ENCODE measurements at places on chromosomes 1 and 21. TPM values are rescaled to one million over a fixed set of nuclear protein-coding genes. Genes with fewer than 3 reads are reported as not detected.

GRCh38 chr1:48744032-48744431 is 32.7 kb downstream of the BEND5 start:
- no peak for DNase-seq

DNA sequence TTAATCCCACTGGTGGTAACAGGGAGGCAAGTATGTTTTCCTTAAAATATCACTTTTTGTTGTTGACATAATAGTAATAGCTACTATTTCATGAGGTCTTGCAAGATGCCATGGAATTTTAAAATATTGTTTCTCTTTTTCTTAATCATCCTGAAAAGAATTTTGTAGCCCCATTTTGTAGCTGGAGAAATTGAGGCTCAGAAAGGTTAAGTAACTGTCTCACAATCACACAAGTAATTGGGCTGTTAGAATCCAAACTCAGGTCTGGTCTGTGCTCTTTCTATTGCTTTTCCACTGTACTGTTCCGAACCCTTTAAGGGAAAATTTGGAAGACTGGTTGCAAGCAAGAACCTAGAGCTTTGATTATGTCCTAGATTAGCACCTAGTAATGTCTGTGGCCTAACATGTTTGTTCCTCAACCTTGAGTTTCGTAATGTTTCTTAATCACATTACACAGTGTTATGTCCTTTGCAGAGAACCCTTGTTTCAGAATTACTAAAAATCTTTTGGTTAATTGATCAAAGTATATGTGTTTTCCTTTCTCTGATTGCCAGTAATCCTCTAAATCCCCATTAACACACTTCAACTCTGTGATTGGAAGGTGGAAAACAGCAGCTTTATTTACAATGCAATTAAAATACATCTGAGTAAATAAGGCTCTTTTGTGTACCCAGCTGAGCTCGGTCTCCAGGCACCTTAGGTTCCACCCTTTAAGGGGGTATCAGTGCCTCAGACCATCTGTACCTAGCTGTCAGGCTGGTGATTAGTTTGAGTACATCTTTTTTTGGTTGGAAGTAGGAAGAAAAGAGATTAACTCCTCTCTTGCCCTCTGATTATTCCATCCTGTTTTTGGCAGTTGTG is 10.4 kb downstream of the LRRC42 start:
- peak; percentile 10 for DNase-seq

DNA sequence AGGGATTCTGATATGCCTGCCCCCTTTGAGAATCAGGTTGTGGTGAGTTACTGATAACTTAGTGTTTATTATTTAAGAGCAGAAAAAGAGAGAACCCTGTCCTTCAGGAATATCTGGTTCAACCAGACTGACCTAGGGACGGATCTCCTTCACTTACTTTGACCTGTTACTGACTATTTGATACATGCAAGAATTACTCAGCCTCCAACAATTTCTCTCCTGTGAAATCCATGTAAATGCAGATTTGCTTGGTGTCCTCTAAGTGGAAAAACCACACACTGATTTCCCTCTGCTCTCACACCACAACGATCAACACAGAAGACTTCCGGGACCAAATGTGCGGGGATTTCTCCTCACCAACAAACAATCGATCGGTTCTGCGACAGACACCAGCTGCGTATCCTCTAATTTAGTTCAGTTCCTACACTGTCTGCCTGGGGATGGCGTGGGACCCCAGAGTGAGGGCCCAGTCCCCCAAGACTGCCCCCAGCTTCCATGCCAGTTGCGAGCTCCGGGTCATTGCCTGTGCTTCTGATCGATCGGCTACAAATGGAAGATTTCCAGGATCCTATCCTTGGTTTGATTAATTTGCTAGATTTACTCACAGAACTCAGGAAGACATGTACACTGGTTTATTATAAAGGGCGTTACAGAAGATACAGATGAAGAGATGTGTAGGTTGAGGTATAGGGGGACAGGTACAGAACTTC is 51.7 kb downstream of the BACE2 start:
- peak; percentile 96 for DNase-seq

- no peak for DNase-seq
These were observed 8.6 kb downstream of the ZNF281 start for GRCh38 chr1:200401263-200401662.

GRCh38 chr1:214445831-214446614 is 105.4 kb downstream of the PTPN14 start:
- DNase-seq, result no peak

- peak; percentile 20 for DNase-seq
These were observed 14.6 kb downstream of the OTUD7B start for GRCh38 chr1:149995927-149996326.

GRCh38 chr1:116288201-116288598 is 84.8 kb upstream of the ATP1A1 start:
- DNase-seq, result no peak

DNA sequence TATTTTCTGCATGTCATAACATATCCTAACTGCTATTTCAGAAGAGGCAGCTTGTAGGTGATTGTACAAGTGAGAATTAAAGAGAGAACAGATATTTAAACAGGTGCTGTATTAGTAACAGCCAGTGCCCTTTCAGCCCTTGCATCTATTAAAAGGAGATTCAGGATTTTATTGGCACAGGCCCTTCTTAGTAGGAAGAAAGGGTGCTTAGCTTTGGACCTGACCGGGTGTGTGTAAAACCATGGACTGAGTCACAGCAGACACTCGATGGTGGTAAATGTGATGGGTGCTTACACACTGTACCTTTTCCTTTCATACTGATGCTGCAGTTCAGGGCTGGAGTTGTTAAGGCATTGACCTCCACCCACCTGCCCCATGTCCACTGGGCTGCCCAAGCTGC is 12.7 kb upstream of the CD101 start:
- DNase-seq, result no peak

DNA sequence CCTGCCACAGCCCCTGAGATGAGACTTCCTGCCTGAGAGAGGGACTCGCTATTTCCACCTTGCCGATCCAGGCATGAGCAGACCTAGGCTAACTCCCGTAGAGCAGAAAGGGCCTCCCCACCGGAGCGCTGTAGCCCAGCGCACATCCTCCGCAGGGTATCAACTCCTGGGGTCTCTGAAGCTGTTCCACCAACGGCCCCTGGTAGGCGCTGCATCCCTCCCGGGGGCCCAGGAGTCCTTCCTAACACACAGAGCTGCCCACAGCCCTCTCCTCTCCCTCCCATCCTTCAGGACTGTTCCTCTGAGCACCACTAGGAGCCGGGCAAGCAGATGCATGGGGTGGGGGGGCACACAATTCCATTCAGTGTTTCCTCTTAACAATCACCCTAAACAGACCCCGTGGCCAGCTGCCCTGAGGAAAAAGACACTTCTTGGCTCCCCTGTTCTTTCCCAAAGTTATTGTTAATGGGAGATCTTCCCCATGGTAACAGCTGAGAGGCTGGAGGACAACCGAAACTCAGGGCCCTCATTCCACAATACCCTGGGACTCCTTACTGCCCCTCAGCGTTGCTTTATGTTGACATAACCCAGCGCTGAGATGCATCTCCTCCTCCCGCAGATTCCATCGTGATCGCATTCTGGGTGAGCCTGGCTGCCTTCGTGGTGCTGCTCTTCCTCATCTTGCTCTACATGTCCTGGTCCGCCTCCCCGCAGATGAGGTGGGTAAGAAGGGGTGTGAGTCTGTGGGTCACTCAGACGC is 7.5 kb downstream of the MRAP start:
- no peak for DNase-seq

DNA sequence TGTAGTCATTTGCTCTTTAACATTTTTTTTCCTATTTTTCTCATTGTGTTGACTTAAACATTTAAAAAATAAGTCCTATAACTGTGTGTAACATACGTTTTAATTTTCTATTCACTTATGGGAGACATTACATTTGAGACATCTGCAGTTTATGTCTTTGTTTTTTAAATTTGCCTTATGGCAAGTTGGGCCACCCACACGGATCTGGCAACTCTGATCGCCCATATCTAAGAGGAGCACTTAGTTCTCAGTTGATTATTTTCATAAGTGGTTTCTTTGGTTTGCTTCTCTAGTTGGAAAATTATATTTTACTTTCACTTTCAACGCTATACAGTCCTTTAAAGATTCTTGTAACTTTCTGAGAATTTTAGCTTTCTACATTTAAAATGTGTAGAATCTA is 13.8 kb upstream of the ZNF124 start:
- no peak for DNase-seq

DNA sequence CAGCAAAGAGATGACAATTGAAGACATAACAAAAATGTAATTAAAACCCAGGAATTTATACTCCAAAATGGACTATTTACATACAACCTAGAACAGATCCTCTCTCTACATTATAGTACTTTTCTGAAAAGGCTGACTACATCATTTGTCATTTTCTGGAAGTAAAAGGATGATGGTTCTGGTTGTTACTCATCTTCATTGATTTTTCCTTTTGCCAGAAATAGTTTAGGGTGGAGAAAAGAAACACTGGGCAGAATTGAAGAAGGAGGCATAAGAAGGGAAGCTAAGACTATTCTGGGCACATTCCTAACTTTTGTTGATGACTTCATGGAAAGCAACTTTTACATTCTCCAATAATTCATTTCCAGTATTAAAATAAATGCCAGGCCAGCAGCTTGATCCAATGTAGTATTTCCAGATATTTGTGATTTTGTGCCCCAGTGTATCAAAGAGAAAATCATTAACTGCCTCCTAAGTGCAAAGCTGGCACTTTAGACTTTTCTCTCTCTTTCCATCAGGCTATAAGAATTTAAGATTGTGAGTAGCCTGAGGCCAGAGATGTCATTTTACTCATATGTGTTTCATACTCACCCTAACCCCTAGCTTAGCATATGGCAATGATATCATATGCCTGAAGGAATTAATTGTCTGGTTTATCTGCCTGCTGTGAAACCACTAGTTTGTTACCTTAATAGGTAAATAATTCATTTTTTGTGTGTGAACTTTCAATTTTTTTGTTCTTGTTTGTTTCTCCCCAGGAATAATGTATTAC is 369.5 kb upstream of the LYPLAL1 start:
- DNase-seq, result no peak

- DNase-seq, result no peak
These were observed 101.7 kb downstream of the USP25 start for GRCh38 chr21:15831497-15831896.

GRCh38 chr21:32803651-32804050 is 32.1 kb upstream of the PAXBP1 start:
- no peak for DNase-seq

DNA sequence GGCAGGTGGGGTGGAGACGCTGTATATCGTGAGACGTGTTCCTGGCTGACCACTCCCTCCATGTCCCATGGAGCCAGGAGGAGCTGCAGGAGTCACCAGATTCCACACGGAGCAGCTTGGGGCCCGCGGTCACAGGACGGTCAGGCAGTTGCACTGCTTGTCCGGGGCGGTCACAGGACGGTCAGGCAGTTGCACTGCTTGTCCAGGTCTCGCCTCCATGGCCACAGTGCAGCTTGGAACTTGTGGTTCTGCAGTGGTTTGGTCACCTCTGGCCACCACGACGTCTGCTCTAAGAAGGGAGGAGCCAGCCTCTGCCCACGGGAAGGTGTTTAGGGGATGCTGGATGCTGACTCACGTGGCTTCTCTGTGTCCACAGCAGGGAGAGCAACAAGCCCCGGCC is 33.0 kb downstream of the SLX9 start:
- no peak for DNase-seq

DNA sequence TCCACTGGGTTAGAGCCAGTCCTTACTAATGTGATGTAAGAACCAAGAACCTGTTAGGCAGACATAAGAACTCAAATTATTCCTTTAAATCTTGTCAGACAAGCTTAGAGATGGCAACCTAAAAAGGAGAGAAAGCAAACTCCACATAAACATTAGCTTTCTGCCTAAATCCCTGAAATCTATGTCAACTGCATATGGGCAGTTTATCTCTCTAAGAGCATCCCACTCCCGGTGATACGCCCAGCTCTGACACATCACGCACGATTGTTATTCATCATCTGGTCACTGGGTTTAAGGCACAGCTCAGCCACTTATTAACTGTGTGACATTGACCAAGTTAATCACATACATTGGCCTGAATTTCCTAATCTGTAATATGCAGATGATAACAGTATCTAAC is 323.7 kb downstream of the HHIPL2 start:
- DNase-seq, result no peak

- DNase-seq, result no peak
These were observed 97.3 kb downstream of the USP25 start for GRCh38 chr21:15826908-15827601.

- no peak for DNase-seq
These were observed 82.5 kb upstream of the ZNF648 start for GRCh38 chr1:182143825-182144645.

DNA sequence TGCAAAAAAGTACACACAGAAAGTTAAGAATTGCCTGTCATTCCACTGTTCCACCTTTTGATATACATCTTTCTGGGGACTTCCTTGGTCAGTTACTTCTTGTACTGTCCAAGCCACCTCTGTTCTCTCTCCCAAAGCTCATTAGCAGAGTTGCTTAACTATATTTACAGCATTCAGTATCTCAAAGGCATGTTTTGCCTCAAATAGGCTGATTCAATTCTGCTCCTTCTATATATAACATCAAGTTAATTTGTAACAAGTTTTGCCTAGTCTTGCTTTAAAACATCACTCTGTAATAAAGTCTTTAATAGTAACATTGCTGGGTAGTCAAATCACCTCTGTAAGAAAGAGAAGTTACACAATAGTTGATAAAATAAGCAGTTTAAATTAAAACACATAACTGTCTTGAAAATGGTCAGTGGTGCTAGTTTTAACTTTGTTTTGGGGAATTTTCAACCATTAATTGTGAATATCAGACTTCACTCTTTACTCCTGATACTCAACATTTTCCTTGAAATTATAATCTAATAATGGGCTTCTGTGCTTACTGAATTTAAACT is 35.7 kb downstream of the EDARADD start:
- no peak for DNase-seq

GRCh38 chr1:232579958-232580941 is 49.7 kb downstream of the SIPA1L2 start:
- no peak for DNase-seq

C8B gene
- total RNA-seq, result not detected

FAM131C gene
- 12.3 TPM for total RNA-seq

RIMS3 gene
- total RNA-seq, result 14.0 TPM

DNAH14 gene
- total RNA-seq, result 35.4 TPM

HHAT gene
- 5.3 TPM for total RNA-seq

STUM gene
- total RNA-seq, result not detected

A3GALT2 gene
- not detected for total RNA-seq

RUNX1 gene
- total RNA-seq, result 61.6 TPM

SLAMF8 gene
- not detected for total RNA-seq
